ENCODE measurements at places on chromosomes 1 and 21.
A peak's percentile ranks its signal among the peaks of the same experiment; 100 is the strongest.

DNA sequence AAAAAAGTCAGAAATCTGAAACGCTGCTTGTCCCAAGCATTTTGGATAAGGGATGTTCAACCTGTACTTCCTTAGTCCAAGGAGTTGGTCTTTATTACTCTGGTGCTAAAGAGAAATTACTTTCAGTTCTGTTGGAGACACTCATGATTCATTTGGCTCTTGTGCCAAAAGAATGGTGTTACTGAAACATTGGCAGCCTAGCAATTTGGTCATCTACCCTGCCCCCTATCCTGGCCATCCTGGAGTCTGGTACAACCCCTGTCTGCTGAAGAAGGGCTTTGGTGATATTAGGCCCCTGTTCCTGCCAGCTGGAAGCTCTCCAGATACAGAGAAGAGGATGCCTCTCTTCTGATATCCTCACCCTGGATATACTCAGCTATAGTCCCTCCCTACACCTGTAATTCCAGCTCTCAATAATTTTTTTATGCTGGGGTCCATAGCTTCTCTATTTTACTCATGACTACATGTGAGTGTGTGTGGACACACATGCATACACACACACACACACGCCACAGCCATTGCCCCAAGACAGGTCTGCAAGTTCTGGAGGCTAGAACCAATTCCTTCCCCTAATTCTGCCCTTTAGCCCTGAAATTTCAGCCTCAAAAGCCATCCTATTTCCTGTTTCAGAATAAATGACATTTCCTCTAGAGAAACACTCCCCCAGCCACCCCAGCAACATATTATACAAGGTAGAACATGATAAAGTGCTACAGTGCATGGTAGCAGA lies 40.0 kb downstream of the LHX8 start:
- DNase-seq, result no peak

DNA sequence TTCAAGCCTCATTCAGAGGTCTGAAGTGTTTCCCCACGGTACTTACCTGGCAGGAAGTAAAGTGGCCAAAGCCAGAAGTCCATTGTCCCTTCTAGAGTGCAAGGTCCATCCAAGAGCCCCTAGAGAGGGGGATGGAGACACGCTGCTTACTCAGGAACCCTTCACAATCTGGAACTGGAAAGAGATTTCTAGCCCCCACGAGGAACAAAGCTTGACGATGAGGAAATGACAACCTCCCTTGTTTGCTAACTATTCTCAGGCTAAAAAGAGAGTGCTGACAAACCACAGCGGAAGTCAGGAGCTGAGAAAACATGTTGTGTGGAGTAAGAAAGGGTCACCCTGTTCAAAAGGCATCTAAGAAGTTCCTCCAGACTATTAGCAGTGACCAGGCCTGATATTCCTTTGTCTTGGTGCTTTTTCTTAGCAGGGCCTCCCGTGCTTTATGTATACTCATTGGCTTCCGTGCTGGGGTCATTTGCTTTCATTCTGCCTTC lies at the start of gene FCMR:
FCMR (minus strand) TSS at position 170 of the 494 bp plus-strand sequence; CDS start at position 83, 87 bp downstream.
- DNase-seq, result peak; percentile 32

DNA sequence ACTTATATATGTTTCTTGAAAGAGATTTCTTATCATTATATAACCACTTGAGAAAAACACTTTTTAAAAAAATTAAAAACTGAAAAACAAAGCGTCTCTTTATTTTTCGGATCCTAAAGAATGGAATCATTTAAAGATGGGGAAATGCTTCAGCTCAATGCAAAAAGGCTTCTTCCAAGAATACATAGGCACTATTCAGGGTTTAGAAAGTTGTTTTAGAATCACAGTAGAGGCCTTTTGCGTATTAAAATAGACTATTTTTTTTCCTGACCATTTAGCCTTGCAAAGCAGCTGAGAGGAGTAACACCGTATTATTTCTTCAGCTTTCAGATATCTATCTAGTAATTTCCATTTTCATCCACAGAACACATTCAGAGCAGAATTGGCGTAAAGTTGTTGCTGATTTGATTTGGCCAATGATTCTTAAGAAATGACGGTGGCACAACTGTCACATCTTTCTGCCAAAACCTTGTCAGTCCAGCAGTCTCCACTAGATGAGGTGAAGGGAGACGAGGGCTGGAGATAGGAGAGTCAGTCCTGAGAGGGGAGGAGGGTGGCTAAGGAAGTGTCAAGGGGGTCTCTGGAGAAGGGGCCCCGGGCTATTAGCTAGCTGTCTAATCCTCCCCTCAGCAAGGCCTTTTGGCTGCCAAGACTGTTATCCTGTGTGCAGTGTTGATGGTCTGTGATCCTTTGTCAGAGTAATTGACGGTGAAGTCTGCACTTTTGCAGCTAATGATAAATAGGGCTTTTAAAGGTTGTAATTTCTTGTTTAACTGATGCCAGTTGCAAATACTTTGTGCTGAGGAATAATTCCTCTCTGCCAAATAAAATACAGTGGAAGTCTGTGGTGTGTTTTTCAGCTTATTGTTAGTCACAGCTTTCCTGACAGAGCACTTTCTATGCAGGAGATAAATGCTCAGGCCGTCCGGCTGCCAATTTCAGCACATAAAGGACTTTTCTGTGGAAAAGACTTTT lies 34.7 kb downstream of the PRRX1 start:
- DNase-seq, result no peak

- no peak for DNase-seq
These were observed 61.7 kb upstream of the PUM1 start for GRCh38 chr1:31127266-31127665.

- no peak for DNase-seq
These were observed 337.2 kb downstream of the LTN1 start for GRCh38 chr21:28655471-28655870.

DNA sequence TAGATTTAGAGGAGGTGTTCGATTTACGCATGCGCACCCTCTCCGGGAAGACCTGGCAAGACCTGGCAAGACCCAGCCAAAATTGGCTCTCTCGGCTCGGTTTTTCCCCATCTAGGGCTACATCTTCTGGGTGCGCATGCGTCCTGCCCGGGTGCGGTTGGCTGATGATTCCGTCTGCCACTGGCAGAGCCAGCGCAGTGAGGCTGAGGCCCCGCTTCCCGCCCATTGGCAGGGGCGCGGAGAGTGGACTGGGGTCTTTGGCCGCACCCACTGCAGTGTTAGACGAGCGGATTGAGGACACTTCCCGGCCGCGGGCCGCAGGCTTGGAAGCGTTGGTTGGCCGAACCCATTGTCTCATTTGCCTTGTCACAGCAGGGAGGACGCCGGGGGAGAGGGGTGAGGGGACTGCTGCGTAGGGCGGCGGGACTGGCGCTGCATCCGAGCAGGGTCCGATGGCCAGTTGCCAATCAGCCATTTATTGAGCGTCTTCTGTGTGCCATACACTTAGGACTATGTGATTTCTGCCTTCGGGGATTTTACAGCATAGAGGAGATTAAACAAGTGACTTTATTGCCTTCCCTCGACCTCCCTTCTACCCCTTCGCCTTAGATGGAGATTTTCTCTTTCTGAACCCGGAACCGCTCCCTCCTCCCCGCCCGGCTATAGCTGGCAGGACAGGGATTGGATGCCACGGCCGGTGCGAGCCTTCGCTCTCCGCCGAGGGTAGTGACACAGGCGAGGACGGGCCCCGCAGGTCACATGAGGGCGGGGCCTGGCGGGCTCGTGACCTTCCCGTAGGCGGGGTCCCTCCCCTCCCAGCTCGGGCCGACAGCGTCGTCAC lies 43.7 kb downstream of the MEF2D start:
- DNase-seq, result peak; percentile 100

- DNase-seq, result no peak
These were observed 1.6 kb downstream of the NFIA start for GRCh38 chr1:61083807-61084440.

GRCh38 chr1:104182251-104182650 lies 432.6 kb downstream of the AMY1C start:
- DNase-seq, result no peak

- no peak for DNase-seq
These were observed 17.6 kb upstream of the TNFRSF1B start for GRCh38 chr1:12148958-12149790.

DNA sequence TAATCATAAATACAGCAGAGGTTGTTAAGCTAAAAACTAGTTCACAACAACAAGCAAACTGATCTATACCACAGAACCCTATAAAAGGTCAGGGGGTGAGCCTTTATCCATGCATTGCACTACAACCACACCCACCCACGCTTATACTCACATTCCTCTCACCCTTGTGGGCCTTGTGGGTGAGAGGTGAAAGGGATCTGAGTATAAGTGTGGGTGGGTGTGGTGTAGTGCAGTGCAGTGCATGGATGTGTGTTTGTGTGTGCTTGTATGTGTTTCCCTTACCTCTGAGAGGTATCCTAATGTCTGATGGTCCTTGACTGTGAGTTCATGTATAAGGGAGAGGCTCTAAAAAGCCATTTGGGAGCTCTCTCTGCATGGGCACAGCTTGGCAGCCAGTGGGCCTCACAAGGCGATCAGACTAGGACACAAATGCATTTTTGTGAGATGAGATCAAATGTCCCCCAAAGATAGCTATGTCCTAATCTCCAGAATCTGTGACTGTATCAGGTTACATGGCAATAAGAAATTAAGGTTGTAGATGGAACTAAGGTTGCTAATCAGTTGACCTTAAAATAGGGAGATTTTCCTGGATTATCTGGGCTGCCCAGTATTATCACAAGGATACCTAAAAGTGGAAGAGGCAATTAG lies 95.5 kb upstream of the DPT start:
- DNase-seq, result no peak

- DNase-seq, result no peak
These were observed 105.6 kb downstream of the EPHB2 start for GRCh38 chr1:22816067-22816775.

DNA sequence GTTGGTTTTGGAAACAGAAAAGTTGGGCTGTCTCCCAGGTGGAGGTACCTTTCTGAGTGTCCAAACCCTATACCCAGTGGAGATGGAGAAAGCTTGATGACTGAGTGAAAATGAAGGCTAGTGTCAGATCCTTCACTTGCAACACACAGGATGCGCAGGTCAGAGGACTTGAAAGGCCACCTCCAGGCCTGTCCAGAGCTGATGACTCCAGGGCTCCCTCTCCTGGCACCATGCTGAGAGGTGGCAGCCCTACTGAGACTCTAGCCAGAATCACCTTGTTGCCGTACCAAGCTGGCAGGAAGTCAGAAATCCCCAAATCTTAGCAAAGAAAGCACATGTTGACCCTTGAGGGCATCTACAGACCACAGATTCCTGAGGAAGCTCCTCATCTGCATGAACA lies 16.4 kb downstream of the KNCN start:
- DNase-seq, result no peak

DNA sequence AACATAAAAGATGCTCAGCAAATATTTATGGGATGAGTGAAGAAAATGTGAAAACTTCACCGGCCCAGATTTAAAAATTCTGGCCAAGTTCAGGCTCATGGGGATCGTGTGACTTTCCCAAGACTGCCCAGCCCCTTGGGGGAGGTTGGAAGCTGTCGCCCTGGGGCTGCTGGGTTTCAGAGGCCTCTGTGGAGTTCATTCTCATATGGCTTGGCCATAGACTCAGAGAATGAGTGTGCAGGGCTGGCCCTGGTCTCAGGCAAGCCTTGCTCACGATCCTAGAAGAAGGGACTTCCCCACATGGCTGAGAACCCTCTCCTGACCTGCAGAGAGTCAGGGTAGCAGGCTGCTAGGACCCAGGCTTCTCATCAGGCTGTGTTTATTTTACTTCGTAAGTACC lies 24.6 kb downstream of the PADI2 start:
- DNase-seq, result no peak

DNA sequence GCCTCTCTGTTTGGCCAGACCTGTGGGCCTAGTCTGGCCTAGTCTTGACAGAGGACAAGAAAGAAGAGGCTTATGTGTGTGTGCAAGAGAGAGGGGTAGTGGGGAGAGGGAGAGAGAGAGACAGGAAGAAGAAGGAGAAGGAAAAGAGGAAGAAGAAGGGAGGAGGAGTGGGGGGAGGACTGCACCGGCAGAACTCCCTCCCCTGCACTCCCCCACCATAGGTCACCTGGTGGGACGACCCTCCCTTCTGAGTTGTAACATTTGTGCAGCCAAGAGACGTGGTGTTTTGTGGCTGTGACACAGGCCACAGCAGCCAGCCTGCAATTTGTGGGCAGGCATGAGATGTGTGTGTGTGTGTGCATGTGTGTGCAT lies 4.3 kb downstream of the INAVA start:
- DNase-seq, result no peak

DNA sequence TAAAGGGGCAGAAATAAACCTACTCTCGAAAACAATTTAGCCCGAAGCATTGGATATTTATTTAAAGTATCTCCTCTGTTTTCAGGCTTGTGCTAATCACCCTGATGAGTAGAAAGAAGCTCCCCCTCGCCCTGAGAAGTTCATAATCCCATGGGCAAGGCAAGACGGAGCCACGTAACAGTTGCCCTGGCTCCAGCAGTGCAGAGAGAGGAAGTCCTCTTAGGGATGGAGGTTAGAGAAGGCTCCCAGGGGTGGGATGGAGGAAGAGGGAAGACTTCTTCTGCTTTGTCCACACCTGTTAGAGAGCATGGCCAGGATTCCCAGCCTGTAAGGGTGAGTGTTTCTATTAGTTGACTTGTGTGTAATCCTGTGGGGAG lies 3.4 kb upstream of the GPR25 start:
- no peak for DNase-seq

DNA sequence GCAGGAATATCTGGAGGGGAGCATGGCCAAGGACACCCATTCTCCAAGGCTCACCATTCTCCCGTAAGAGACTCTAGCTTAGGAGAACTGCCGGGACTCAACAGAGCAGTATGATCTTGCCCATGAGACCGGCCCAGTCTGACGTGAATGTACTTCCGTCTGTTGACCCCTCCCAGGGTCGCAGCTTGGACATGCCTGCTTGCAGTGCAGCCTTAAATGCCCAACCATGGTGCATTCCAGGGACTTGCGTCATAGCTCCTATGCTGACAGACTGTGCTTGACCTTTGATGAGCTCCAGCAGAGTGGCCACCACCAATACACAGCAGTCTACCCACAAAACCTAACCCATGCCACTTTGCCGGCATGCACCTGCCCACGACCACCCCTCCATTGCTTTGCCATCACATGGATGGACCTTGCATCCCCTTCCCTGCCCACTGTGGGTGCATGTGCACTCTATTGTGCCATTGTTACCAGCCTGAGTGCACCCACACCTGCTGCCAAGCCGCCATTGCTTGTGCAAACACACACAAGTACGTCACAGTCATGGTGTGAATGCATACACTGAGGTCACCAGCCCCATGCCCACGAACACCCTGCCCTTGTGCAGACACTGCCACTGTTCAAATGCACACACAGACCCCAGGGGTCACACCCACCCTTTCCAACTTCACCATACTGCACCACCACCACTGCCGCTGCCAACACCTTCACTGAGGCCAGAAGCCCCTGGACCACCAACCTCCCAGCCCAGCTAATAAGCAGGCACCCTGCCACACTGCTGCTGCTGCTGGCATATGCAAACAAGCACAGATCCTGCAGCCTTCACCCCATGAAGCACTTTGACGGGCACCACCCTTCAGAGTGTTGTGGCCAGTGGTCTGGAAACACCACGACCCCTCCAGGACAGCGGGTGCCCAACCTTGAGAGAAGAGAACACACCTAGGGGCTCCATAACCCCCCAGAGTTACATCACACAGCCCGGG lies 1141.3 kb downstream of the BRINP3 start:
- DNase-seq, result no peak

- no peak for DNase-seq
These were observed 155.4 kb downstream of the CASZ1 start for GRCh38 chr1:10640843-10641553.

- no peak for DNase-seq
These were observed 73.3 kb upstream of the IRF2BP2 start for GRCh38 chr1:234683127-234683860.

GRCh38 chr1:77831566-77831965 lies 52.1 kb downstream of the MIGA1 start:
- DNase-seq, result no peak

GRCh38 chr1:30305061-30305460 lies 418.3 kb downstream of the MATN1 start:
- DNase-seq, result no peak

Data from NCI-H1417 (cell line).